Colonic mucosa (tissue), 4 donors: ENCODE measurements at places on chromosomes 1 and 21. TPM values are rescaled to one million over a fixed set of nuclear protein-coding genes. Genes with fewer than 3 reads are reported as not detected.

- no peak for DNase-seq
These were observed 265.9 kb upstream of the C1orf105 start for GRCh38 chr1:172154551-172154950.

DNA sequence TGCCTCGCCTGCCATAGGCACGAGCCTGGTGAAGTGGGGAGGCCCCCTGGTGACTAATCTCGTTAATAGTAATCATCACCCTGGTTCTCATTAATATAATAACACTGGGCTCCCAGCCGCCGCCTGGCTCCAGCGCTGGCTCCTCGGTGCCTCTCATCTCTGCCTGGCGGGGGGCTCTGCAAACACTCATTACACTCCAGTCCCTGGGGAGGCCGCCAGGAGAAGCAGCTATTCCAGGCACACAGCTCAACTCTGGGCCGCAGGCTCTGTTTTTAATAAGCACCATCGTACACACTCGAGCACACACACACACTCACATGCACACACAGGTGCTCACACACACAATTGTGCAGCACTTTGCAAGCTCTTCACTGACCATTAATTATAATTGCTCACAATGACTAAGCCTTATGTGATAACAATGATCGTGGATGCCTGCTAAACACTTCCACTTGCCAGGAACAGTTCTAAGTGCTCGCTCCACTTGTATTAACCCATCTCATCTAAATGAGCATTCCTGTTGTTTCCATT lies 52.2 kb downstream of the SDC3 start:
- no peak for DNase-seq

GRCh38 chr1:173222149-173223030 lies 15.3 kb upstream of the TNFSF4 start:
- DNase-seq, result no peak

- no peak for DNase-seq
These were observed 402.7 kb upstream of the DAB1 start for GRCh38 chr1:57826535-57826934.

GRCh38 chr1:45573231-45573804 lies 10.5 kb upstream of the NASP start:
- no peak for DNase-seq

DNA sequence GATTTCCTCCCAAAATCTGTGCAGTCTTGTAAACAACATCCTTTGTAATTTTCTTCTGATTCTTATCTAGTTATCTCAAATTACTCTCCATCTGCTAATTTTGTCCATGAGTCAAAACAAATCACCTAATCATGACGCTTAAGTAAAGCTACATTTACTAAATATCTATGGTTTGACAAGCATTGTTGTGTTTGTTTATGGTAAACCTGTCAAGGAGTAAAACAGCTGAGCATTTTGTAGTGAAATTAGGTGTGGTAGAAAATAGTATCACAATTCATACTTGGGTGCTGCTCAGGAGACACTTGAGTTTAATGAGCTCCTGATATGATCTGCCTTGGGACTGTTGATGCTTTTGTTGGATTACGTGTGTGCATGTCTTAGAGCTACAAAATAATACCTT lies 11.6 kb downstream of the TIPRL start:
- DNase-seq, result no peak

GRCh38 chr1:226988334-226988666 lies 48.2 kb downstream of the COQ8A start:
- peak; percentile 88 for DNase-seq

- no peak for DNase-seq
These were observed 43.7 kb upstream of the ZNF281 start for GRCh38 chr1:200453553-200453905.

GRCh38 chr1:115529216-115529897 lies 112.4 kb upstream of the VANGL1 start:
- DNase-seq, result no peak

- DNase-seq, result no peak
These were observed 43.7 kb downstream of the ST7L start for GRCh38 chr1:112575154-112575804.

DNA sequence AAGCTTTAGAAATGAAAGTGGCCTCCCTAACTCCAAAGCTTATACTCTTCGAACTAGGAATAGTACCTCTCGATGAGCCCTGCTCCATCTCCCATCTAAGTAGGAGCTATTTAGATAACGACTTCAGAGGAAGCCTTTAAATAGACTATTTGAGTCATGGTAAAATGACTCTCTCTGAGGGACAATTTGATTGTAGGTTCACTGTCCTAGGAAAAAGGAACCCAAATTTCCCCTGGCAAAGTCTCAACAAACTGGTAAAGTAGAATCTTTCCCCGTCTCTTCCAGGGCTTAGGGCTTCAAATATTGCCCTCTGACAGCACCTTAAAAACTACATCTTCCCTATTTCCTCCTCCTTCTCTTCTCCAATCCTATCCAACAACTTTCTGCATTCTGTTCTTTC lies 2.0 kb upstream of the FCER1A start:
- DNase-seq, result no peak

- DNase-seq, result peak; percentile 60
These were observed 28.9 kb downstream of the OBSCN start for GRCh38 chr1:228236744-228237143.

GRCh38 chr1:229024528-229025130 lies 246.3 kb upstream of the RAB4A start:
- DNase-seq, result peak; percentile 26

GRCh38 chr1:96641282-96641681 lies 80.3 kb upstream of the PTBP2 start:
- no peak for DNase-seq

GRCh38 chr1:210231846-210232510 lies 618 bp upstream of the SERTAD4 start:
- DNase-seq, result no peak

DNA sequence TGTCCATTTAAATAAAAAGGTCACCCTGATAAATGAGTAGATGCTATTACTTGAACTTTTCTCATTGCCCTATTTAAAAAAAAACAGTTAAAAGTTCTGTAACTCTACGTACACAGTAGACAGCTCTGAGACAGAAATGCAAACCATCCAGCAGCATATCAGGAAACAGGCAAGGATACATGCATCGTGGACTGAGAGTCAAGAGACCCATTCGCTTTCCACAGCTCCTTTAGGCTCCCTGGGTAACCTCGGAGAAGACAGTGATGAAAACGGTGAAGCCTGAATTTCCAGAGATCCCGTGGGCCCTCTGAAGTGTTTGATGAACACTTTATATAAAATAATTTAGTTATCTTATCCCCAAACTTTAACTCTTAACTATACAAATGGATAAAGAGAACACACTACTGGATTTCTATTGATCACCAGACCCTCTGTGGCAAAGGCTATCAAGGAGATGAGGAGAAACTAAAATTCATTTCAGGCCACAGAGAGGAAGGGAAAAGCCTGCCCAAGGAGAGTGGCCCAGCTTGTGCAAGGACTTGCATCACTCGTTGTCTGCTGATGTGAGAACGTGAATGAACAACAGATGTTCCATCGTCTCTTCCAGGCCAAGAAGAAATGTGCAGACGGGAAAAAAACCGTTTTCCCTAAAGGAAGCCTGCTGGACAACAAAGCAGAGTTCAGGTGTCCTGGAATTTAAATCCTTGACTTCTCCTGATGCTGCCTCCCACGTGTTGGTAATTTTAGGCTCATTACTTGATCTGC lies 131.0 kb downstream of the TGFBR3 start:
- no peak for DNase-seq

DNA sequence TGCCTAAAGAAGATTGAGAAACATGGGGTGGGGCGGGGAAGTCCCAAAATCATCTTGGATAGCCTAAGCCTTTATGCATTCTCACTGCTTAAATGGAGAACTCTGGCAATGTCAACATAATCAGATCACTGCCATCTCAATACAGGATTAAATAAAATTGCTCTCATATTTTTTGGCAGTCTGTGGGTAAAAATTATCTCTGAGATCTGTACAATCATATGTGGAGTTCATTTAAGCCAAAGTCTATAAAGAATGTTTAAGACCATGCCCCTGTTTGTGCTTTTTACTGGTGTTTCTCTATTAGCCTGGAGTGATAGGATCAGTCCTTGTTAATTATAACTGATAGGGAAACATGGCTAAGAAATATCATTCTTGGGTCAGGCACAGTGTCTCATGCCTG lies 136.3 kb downstream of the GPR52 start:
- DNase-seq, result no peak

GRCh38 chr1:200367841-200368534 lies 41.8 kb downstream of the ZNF281 start:
- DNase-seq, result no peak

DNA sequence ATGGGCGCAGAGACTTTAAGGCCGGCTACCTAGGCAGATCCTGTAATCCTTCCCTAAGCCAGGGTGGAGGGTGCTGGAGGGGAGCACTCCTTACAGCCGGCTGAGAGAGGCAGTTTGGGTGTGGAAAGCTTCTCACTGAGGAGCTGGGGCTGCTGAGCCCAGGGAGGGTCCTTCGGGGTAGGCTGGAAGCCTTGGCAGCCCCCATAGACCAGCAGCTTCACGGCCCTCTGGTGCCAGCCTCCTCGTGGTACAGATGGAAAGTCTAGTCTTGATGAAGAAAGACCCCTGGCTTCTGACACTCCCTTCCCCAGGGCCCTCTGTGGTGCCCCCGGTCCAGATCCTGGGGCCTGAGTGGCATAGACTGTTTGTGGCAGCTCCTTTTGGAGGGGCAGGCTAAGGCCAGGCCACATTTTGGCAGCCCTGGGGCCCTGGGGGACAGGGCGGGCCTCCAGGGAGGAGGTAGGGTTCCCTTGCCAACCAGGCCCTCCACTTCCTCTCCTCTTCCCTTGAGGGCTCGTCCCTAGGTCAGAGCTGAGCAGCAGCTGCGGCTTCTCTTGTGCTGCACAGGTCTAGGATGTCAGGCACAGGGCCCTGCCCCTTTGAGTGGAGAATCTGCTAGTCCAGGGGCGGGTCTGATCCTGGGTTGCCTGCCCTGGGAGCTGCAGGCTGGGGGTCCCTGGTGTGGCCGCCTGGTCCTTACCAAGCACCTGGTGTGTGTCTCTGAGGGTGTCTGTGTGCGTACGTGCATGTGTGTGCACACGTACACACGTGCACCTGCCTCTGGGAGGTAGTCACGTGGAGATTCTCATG lies 4.8 kb downstream of the AMPD2 start:
- DNase-seq, result no peak

GRCh38 chr1:151897991-151898431 lies 11.3 kb downstream of the THEM4 start:
- DNase-seq, result peak; percentile 28

Gene SV2A
- total RNA-seq, result 0.89 TPM

Gene SPOCD1
- 0.45 TPM for total RNA-seq

Gene AIRE
- 0.11 TPM for total RNA-seq

Gene FCMR
- total RNA-seq, result 2.7 TPM

Gene SLC9C2
- total RNA-seq, result not detected

Gene SPATA17
- total RNA-seq, result 0.45 TPM

Gene RCSD1
- total RNA-seq, result 5.7 TPM

Gene AKNAD1
- not detected for total RNA-seq

Gene ZNF648
- not detected for total RNA-seq

Gene RAP1GAP
- total RNA-seq, result 36.3 TPM
